PC-9 (cell line): ENCODE measurements at places on chromosomes 13 and 19. TPM values are rescaled to one million over a fixed set of nuclear protein-coding genes. Genes with fewer than 3 reads are reported as not detected.

Gene CEACAM5
- total RNA-seq: 18.1 and 23.3 TPM in 2 replicates

Gene KLHL1
- not detected in 2 replicates for total RNA-seq

Gene ZNF613
- total RNA-seq: 4.8 and 5.6 TPM in 2 replicates

Gene SIGLEC5
- total RNA-seq: not detected in 2 replicates

- no peak for DNase-seq
These were observed 313.3 kb downstream of the ENOX1 start for GRCh38 chr13:43473437-43473836.

Gene LIN7B
- total RNA-seq: 6.5 and 7.0 TPM in 2 replicates

DNA sequence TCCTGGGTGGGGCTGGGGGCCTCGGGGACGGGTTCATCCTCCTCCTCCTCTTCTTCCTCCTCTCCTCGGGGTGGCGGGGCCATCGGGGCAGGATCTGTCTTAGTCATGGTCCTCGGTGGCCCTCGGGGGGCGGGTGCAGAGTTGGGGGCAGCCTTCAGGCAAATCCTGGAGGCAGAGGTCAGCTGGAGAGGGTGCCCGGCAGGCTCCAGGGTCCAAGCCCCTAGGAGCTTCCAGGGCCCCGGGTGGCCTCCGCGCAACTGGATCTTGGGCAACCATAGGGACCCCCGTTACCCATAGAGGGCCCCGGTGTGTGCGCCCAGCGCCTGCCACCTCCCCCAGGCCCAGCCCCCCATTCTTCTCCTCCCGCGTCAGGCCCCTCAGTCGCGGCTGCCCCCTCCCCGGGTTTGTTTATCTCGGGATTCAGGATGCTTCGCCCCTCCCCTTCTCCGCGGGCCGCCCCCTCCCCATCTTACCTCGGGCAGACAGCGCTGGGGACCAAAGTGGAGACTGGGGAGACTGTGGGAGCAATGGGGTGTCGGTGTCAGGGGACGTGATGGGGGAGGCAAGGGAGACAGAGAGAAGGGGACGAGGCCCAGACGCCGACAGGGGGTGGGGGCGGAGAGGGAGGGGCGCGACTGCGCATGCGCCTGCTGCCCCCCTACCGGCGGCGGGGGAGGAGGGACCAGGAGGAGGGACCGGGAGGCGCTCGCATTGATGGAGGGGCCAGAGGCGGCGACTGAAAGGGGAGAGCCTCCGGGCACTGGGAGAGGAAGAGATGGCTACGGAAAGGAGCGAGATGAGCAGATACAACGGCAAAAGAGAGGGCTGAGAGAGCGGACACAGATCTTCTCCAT, at the start of gene CLIP3:
CLIP3 (minus strand) TSS at position 623 of the 854 bp plus-strand sequence; CDS start at position 107, 516 bp downstream.
- no peak for DNase-seq

GRCh38 chr13:112107289-112107688, 40.3 kb downstream of the SOX1 start:
- no peak for DNase-seq

Gene SIGLECL1
- not detected in 2 replicates for total RNA-seq

DNA sequence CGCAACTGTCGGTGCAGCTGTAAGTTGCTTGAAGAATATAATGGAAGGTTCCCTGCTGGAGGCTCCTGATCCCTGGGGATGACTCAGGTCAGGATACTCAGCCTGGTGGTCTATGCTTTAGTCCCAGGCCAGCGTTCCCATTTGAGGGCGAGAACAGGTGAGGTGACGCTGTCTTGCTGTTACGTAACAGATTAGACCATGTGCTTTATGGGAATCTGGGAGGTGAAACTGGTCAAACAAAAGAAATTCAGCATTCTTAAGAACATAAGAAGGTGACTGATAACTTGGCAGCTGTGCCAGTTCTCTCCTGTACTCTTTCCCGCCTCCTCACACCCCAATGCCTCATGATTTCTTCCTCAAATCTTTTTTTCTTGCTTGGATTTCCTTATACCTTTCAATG, at the start of gene CXCL17:
CXCL17 (minus strand) TSS at position 114 of the 400 bp plus-strand sequence. CDS start 114 bp downstream, outside the sequence.
- DNase-seq: no peak

GRCh38 chr19:1258707-1259205, 10.4 kb downstream of the MIDN start:
- DNase-seq: no peak

- DNase-seq: no peak
These were observed 1008.0 kb downstream of the PCDH9 start for GRCh38 chr13:66222127-66222526.

GRCh38 chr19:43152214-43152613, 34.1 kb downstream of the PSG5 start:
- no peak for DNase-seq

GRCh38 chr13:102367836-102368235, 34.0 kb downstream of the FGF14 start:
- DNase-seq: no peak
